T-cell (primary cell): ENCODE measurements at places on chromosomes 4 and X.

DNA sequence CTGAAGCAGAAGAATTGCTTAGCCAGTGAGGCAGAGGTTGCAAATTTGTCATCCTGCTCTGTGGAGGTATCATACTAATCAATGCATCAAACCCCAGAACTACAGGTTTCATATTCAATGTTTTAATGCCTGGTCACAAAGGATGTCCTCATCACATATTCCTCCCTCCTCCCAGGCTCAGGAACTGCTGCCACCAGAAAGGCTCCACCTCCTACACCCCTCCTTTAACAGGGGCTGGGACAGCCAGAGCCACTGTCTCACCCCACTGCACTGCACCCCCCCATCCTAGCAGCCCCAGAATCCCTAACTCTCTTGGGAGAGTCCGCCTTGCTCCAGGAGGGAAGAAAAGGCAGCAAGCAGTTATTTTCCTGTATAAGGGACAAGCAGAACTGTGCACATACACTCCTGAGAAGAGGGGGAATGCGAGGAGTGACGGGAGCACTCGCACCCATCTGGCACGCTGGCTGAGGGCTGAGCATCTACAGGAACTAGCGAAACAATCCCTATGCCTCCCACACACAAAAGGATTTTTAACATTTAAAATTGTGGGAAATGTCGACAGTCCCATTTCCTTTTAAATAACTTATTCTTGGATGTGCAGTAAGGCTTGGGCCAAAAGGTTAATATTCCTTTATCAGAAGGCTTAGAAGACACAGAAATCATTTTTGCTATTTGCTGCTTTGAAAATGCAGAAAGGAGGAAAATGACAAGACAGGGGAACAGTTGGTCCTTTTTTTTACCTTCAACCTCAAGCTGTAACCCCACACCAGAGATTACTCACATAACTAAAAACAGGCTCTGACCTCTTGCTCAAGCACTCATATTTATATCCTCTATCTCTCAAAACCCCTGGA is 27.8 kb downstream of the CD99L2 start:
- DNase-seq, result no peak
- H3K27ac ChIP-seq, result no peak overlapping the region
- H3K4me3 ChIP-seq, result no peak overlapping the region
- H3K4me1 ChIP-seq, result no peaks in the 10 kb centered on the region
- H3K36me3 ChIP-seq, result no peaks in the 10 kb centered on the region

- H3K27ac ChIP-seq, result no peak overlapping the region
- no peaks in the 10 kb centered on the region for H3K4me1 ChIP-seq
- peaks cover 42% of the 10 kb centered on the region for H3K36me3 ChIP-seq
- no peaks in the 10 kb centered on the region for H3K27me3 ChIP-seq
- DNase-seq, result no peak
- no peak overlapping the region for H3K4me3 ChIP-seq
Observed at GRCh38 chr4:38994135-38994534, 38.1 kb downstream of the TMEM156 start.

DNA sequence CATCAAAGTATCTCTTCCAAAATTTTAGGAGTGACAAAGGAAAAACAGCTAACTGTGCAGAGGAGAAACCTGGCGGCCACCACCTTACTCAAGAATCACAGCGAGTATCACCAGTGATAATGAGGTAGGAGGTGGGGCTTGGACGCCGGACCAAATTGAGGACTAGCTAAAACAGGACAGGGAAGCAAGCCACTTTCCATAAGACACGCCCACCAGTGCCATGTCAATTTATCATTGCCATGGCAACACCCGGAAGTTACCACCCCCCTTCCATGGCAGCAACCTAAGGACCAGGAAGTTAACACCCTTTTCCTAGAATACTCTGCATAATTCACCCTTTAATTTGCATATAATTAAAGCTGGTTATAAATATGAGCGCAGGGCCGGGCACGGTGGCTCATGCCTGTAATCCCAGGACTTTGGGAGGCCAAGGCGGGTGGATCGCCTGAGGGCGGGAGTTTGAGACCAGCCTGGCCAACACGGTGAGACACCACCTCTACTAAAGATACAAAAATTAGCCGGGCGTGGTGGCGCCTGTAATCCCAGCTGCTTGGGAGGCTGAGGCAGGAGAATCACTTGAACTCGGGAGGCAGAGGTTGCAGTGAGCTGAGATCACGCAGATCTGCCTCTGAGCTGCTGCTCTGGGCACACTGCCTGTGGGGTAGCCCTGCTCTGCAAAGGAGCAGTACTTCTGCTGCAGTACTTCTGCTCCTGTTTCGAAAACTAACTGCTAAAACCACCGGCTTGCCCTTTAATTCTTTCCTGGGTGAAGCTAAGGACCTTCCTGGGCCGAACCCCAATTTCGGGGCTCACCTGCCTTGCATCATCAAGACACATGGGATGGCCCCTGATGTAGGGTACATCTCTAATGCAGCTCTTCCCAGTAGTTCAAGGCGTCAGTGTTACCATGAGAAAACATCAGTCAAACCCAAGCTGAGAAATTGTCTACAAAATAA is 116.7 kb downstream of the HMX1 start:
- H3K4me1 ChIP-seq, result no peaks in the 10 kb centered on the region
- H3K4me3 ChIP-seq, result no peak overlapping the region
- no peak overlapping the region for H3K27ac ChIP-seq
- H3K27me3 ChIP-seq, result no peaks in the 10 kb centered on the region

- no peaks in the 10 kb centered on the region for H3K27me3 ChIP-seq
- no peaks in the 10 kb centered on the region for H3K36me3 ChIP-seq
- no peak overlapping the region for H3K27ac ChIP-seq
- H3K4me1 ChIP-seq, result no peaks in the 10 kb centered on the region
Observed at GRCh38 chr4:83561381-83561780, 25.5 kb downstream of the GPAT3 start.

- H3K36me3 ChIP-seq, result no peaks in the 10 kb centered on the region
- DNase-seq, result no peak
- H3K4me1 ChIP-seq, result no peaks in the 10 kb centered on the region
- H3K4me3 ChIP-seq, result no peak overlapping the region
Observed at GRCh38 chrX:4876268-4876667, 1162.8 kb upstream of the PRKX start.

GRCh38 chr4:70637239-70637913 is 8.8 kb downstream of the ENAM start:
- no peaks in the 10 kb centered on the region for H3K4me1 ChIP-seq
- no peaks in the 10 kb centered on the region for H3K27me3 ChIP-seq
- no peaks in the 10 kb centered on the region for H3K36me3 ChIP-seq
- no peak overlapping the region for H3K4me3 ChIP-seq
- no peak overlapping the region for H3K27ac ChIP-seq

GRCh38 chr4:70399319-70399718 is 1.6 kb downstream of the OPRPN start:
- no peaks in the 10 kb centered on the region for H3K36me3 ChIP-seq
- H3K27ac ChIP-seq, result no peak overlapping the region
- no peak overlapping the region for H3K4me3 ChIP-seq
- H3K27me3 ChIP-seq, result no peaks in the 10 kb centered on the region

DNA sequence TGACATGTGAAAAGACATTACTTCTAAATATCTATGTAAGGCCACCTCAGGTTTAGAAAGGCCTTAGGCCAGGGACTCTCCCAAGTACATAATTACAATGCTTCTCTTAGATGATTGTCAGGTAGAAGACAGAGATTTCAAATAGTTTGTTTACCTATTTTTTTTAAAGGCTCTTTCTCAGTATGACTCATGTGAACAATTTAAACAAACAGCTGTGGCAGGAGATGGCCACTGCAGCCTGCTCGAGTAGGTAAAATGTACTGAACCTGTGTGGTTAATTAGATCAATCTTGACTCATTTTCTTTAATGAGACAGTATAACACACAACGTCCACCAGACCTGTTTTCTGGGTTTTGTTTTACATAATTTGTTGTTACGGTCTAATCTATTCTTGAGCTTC is 50.2 kb downstream of the LEF1 start:
- peak overlapping the region; percentile 66 for H3K27ac ChIP-seq
- no peak overlapping the region for H3K4me3 ChIP-seq
- DNase-seq, result peak; percentile 34
- H3K36me3 ChIP-seq, result peaks cover 3% of the 10 kb centered on the region
- no peaks in the 10 kb centered on the region for H3K27me3 ChIP-seq

- DNase-seq, result no peak
- H3K4me3 ChIP-seq, result no peak overlapping the region
- no peaks in the 10 kb centered on the region for H3K27me3 ChIP-seq
- H3K4me1 ChIP-seq, result no peaks in the 10 kb centered on the region
Observed at GRCh38 chr4:86633854-86634253, 39.7 kb downstream of the PTPN13 start.

DNA sequence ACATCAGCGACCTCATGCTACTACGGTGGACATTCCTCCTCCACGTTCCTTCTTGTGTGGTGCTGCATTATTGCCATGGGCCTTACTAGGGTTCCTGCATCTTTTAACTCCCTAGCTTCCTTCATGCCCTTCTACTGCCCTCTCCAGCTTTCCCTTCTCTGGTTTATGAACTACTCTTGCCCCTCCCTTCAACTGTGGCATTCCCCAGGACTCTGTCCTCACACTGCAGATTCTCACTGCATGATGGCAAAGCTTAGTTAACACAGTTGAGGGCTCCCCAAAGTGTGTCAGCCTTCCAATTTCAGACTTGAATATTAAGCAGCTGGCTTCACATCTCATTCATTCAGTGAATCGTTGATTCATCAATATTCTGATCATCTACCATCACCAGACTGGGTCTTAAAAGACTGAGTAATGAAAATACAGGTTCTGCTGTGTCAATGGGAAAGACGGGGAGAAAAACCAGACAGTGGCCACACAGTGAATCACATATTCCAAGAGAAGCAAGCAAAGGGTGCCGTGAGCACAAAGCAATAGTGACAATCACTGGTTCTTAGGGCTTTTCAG is 53.0 kb downstream of the ZFX start:
- H3K27ac ChIP-seq, result no peak overlapping the region
- H3K36me3 ChIP-seq, result no peaks in the 10 kb centered on the region
- no peaks in the 10 kb centered on the region for H3K27me3 ChIP-seq
- H3K4me1 ChIP-seq, result peaks cover 14% of the 10 kb centered on the region

DNA sequence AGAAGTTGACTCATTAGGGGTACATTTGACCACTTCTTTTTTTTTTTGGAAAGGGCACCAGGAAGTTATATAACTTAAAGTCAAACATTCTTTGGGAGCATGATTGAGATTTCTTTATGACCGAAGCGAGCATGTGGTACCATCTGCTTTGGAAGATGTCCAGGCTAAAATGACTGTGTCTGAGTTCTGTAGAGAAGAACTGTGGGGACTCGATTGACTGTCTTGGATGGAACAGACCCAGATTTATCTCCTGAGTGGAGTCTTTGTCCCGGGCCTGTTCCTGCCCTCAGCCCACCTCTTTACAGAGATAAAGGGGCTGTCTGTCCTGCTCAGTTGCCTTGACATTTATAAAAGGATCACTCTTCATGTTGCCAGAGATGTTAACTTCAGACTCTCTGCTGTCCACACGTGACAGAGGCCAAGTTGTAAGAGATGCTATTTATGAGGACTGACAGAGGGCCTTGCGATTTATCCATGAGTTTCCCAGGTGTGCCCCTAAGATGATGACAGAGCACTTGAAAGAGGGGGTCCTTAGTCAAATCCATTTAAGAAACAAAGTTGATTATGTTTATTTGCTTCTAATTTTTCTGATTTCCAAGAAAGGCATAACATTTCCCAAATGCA is 16.8 kb downstream of the SMIM20 start:
- no peak overlapping the region for H3K4me3 ChIP-seq
- H3K27me3 ChIP-seq, result no peaks in the 10 kb centered on the region
- H3K4me1 ChIP-seq, result no peaks in the 10 kb centered on the region
- DNase-seq, result no peak
- no peaks in the 10 kb centered on the region for H3K36me3 ChIP-seq

- no peaks in the 10 kb centered on the region for H3K4me1 ChIP-seq
- no peak overlapping the region for H3K27ac ChIP-seq
- no peak for DNase-seq
- H3K27me3 ChIP-seq, result no peaks in the 10 kb centered on the region
- no peaks in the 10 kb centered on the region for H3K36me3 ChIP-seq
- no peak overlapping the region for H3K4me3 ChIP-seq
Observed at GRCh38 chrX:4588893-4589292, 875.4 kb upstream of the PRKX start.
